ENCODE measurements at places on chromosomes 7 and 10.

DNA sequence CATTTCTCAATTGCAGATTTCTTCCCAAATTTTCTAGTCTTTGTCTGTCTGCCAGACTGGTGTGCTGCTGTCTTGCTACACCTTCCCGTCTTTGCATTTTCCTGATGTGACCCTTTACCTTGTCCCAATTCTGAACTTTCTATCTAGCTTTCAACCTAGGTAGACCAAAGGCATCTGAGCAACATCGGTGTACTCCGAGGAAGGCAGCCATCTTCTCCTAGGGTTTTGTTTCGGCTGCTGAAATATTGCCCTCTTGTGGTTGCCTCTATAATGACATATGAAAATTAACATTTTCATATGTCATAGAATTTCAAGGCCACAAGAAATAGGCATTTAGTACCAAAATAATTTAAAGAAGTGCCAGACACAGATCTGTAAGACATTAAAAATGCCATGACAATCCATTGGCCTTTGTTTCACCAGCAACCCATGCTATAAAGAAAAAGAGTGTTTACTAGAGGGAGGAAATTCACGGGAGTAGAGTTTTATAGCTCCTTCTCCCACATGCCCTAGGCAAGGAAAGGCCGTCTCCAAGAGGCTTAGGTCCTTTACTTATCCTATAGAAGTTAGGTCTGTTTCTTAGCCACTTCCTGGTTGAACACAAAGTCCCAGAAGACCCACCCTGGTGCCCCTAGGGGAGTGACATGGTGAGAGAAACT, 23.4 kb downstream of the OR9A2 start:
- DNase-seq = peak; percentile 7

DNA sequence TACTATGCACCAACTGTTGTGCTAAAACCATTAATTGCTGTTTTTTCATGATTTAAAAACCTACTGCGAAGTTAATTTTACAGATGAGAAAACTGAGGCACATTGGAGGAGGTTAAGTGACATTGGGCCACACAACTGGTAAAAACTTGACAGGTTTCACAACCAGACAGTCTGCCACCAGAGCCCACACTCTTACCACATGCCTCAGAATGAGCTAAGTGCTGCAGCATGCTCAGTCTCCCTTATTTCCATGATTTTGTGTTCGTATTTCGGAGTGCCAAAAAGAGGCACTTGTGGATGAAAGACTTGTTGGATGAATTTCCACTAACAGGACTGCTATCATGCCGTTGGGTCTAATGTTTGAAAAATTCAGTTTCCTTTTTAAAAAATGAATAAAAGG, 77.4 kb downstream of the PCLO start:
- no peak for DNase-seq

DNA sequence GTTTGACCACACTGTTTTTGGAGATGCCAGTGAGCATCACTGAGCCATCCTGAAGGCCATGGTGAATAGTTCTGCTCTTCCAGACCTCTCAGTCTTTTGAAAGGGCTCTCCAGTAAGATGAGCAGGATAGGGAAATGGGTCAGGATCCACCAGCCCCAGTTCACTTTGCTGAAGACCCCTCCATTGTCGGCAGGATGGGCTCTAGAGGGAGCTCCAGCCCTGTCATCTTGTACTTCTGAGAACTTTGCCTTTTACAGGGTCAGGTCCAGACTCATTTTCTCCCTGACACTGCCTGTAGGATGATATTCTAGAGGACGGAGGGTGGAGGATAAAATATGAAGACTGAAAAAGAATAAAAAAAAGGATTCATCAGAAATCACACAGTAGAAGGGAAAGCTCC, 13.1 kb downstream of the LHFPL3 start:
- no peak for DNase-seq

- no peak for DNase-seq
Observed at GRCh38 chr7:11970132-11970531, 138.1 kb upstream of the THSD7A start.

DNA sequence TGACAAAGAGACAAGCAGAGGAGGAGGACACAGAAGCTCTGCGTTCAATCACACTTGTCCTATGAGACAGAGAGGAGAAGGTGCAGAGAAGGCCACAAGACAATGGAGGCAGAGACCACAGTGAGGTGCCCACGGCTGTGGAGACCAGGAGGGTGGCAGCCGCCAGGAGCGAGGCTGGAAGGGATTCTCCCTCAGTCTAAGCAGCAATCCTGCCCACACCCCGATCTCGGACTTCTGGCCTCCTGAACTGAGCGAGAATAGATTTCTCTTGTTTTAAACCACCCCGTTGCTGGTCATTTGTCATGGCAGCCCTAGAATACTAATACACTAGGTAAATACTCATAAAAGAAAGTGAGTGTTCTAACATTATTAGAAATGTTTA, 92.1 kb downstream of the CYTH3 start:
- no peak for DNase-seq

DNA sequence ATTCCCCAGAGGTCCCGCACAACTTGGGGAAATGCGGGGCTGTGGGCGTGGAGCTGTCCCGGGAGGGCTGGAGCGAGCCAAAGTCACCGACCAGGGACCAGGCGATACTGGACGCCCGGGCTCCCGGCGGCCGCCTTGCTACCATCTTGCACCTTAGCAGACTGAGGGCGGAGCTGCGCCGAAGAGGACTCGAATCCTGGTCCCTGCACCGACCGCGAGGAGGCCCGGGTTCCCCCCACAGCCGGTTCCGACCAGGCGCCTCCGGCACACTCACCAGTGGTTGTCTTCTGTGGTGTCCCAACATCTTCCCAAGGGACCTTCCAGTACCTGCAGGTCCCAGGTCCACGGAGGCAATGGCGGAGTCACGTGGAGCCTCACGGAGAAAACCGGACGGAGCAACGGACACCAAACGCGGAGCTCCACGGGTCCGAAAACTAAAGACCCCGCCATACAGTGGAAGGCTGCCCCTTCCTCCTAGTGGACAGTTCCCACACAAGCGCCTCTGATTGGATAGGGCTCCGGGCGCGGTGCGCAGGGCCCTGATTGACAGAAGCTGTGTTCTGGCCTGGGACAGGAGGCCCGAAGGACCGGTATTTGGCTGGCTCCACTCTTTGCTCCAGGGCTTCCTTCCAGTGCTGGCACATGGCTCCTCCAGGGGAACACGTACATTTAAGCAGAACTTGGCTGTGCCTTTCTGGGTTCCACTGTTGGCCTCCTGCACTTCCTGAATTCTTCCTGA, 124.6 kb upstream of the ZNF479 start:
- no peak for DNase-seq

- no peak for DNase-seq
Observed at GRCh38 chr7:39313376-39313775, 252.8 kb upstream of the YAE1 start.

- peak; percentile 90 for DNase-seq
Observed at GRCh38 chr7:1028775-1029636, 15.3 kb upstream of the GPR146 start.

DNA sequence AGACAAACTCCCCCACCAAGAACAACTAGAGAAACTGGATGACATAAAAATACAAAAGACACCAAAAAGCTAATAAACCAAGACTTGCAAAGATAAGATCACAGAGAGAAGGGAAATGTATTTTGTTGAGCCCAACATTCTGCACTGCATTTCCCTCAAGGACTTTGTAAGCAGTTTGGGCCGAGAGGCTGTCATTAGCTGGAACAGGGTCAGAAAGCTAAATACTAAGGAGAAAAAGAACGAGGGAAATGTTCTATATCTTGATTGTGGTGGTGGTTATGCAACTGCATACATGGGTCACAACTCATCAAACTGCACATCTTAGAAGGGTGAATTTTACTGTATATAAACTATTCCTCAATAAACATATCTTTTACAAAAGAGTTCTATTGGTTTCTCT, 315.0 kb downstream of the IPMK start:
- DNase-seq = peak; percentile 70

DNA sequence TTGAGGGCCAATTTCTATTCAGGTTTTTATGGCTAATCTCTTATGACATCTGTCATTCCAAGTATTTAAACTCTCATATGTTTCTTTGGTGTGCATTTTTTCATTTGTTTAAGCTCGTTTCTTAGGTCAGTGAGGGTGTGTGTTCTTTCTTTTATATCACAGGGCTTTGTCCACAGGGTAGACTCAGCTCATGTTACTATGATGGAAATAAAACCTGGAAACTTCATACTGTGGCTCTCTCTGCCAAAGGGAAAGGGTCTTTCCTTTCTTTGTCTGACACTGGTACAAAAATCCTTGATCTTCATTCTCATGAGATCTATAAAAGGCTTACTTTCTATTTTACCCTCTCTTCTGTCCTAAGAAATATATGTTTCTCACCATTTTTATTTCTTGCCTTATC, 129.6 kb upstream of the SP8 start:
- no peak for DNase-seq

DNA sequence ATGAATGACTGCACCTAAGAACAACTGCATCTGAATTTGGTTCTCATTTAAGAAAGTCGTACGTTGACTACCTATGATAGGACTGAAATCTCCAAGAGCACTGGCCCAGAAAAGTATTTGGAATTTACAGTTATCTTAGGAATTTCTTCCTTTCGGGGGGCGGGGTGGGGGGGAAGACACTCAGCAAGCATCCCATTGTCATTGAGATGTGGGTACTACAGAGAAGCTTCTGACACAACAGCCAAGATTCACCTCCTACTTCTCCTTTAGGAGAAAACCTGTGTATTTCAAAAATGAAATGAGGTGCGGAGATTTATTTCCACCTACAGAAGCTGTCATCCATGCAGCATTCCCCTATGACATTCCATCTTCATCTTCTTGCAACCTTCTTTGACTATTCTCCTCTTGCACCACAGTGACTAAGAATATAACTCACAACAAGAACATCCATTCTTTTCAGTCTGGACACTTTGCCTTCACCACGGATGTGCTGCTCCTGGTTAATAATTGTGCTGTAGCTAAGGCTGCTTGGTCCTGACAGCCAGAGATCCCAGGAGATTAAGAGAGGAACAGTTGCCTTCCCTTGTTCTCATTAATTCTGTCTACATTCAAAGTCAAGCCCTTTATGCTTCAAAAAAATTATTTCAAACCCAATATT, 98.4 kb upstream of the FRMD4A start:
- DNase-seq = no peak

DNA sequence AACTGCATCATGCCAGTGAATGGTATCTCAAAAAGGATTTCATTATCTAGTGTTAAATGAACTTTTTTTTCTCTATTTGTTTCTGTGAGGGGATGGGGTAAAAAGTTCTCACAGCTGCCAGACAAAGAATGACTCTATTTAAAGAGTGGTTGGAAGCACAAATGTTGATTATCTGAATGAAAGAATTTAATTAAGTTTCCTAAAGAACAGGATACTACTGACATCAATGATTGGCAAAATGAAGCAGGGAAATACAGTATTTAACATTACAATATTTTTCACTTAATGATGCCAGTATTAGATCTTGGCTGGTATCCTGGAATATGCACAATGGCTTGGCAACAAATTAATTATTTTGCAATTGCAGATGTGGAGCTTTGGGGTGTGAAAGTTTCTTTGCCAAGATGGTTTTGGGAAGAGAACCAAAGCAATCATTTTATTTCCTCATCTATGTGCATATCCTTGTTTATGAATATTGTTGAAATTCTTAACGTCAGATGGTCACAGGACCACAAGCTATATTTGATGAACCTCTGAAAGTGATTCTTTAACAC, 336.8 kb downstream of the ARL4A start:
- DNase-seq = no peak

DNA sequence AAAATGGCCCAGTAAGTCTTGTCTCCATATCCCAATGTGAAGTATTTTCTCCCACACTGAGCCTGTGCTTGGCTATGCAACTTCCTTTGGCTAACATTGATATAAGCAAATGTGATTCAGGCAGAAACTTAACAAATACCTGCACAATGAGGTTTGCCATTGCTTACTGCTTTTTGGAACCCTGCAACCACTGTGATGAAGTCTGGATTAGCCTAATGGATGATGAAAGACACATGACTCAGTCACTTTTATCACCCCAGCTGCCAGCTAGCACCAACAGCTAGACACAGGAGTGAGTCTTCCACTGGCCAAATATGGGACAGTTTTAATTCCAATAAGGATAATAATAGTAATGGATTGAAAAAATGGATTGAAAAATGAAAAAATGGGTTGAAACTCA, 854.5 kb downstream of the GRM8 start:
- DNase-seq = no peak

- DNase-seq = no peak
Observed at GRCh38 chr10:62990126-62990525, 143.0 kb upstream of the NRBF2 start.

GRCh38 chr7:27943241-27943640, 203.3 kb downstream of the TAX1BP1 start:
- DNase-seq = no peak

- DNase-seq = peak; percentile 73
Observed at GRCh38 chr7:137169282-137169698, 174.2 kb downstream of the PTN start.

- peak; percentile 83 for DNase-seq
Observed at GRCh38 chr7:74202841-74203556, 6.8 kb upstream of the LAT2 start.

- no peak for DNase-seq
Observed at GRCh38 chr10:7810443-7810842, 7.9 kb upstream of the TAF3 start.

DNA sequence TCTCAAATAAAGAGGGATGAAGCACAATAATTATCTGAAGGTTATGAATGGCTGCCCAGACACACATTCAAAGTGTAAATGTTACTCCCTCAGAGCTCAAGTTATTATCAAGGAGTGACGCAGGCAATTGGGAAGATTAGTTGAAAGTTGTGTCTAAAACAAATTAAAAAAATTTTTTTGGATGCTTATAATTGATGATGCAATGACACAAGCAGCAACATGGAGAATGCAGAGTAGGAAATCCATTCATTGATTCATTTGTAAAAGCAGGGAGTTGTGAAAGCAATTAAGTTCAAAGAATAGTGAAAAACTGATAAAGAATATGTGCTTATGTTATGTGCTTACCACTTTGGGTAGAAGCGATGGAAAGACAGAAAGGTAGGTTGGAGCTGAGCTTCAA, 120.4 kb downstream of the CDK6 start:
- no peak for DNase-seq

GRCh38 chr7:140593672-140593982, 47.0 kb downstream of the DENND2A start:
- DNase-seq = no peak

- peak; percentile 86 for DNase-seq
Observed at GRCh38 chr7:54559401-54559800, 17.2 kb downstream of the VSTM2A start.

DNA sequence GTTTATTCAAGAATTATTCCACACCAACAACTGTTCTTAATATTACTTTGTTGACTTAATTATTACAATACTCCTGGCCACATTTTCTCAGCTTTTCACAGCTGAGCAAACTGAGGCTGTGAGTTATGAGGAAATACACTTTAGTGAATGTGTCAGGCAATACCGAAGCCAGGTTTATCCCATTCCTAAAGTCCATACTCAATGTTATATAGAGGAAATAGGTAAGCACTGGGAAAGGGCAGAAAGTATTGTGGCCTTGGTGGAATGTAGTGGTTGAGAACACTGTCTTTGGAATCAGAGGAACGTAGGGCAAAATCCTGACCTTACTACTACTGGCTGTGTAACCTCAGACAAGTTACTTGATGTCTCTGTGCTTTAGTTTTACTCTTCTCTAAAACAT, 110.8 kb downstream of the CD36 start:
- peak; percentile 56 for DNase-seq

All from trophoblast cell (in vitro differentiated cells and primary cell).